Stimulated activated naive CD4-positive, alpha-beta T cell (primary cell): ENCODE measurements at places on chromosomes 11 and 22.

- no peak for DNase-seq
Observed at GRCh38 chr11:14266622-14267021, 92.4 kb downstream of the RRAS2 start.

GRCh38 chr11:91591021-91591420 is 633.6 kb upstream of the FAT3 start:
- DNase-seq, result no peak

DNA sequence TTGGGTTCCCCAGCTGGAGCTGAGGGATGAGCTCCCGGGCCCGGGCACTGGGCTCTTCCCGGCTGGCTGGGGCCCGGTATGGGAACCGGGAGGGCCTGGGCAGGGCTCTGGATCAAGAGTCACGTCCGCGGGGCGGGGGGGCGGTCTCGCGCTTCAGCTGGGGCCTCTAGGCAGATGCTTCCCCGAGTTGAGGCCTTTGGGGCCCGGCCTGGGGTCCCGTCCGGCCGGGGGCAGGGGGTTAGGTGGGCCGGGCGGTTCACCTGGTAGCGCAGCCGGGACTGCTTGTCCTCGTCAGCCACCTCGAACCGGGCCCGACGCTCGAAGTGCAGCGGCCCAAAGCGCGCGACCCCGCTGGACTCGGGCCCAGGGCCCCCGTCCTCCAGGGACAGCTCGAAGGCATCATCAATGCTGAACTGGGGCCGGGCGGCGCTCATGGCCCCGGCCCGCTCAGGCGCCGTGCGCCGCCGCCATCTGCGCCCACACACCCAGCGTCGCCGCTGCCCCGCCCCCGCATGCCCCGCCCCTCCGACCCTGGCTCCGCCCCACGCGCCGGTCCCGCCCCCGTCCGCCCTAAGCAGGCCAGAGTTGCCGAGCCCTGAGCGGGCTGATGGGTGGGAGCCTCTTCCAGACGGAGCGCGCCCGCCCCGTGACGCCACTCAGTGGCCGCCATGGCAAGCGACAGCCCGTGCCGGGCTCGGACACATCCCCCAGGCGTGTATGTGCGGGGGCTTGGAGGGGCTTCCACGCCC is at the start of gene TMEM134:
Gene TMEM134 (minus strand): TSS at position 493 of the 749 bp plus-strand sequence. CDS start 59 bp downstream, at position 434.
- peak; percentile 92 for DNase-seq

- DNase-seq, result no peak
Observed at GRCh38 chr22:31742115-31742514, 7.8 kb downstream of the PRR14L start.

GRCh38 chr11:66371627-66372415 is at the start of gene SLC29A2:
SLC29A2 (minus strand) TSS chr11:66371760; CDS start chr11:66371591, 169 bp downstream.
- peak; percentile 81 for DNase-seq

DNA sequence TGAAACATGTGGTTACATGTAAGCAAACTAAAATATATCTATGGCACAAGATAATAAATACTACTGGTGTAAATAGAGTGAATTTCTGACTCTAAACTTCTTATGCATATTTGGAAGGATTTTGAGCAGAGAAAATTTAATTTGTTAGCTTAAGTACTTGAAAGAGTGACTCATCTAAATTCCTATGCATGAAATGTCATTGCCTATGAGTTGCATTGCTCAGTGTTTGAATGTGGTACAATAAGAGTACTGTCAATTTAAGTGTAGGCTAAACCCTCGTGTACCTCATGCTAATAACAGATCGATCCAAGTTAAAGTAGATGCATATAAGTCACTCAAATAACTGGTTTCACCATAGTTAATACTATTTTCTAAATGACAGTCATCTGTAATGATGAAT is 5.3 kb upstream of the CARD18 start:
- no peak for DNase-seq

- no peak for DNase-seq
Observed at GRCh38 chr22:24128631-24129262, 52.5 kb upstream of the SUSD2 start.

DNA sequence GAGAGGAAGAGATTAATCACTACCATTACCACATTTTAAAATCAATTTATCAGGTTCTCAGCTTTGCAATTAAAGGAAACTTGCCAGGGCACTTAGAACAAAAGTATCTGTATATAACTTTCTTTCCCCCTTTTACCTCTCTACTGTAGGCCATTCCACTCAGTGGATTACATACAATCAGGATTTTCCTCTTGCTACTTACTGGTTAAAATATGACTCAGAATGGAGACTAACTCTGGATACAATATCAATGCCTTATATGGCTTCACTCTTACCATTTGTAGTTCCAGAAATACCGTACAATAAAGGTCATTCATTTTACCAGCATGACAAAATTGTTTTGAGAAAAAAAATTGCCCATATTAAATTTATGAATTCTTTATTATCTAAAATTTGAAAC is 706.8 kb downstream of the KCNA4 start:
- no peak for DNase-seq

- no peak for DNase-seq
Observed at GRCh38 chr11:33086017-33086416, 46.6 kb downstream of the TCP11L1 start.

DNA sequence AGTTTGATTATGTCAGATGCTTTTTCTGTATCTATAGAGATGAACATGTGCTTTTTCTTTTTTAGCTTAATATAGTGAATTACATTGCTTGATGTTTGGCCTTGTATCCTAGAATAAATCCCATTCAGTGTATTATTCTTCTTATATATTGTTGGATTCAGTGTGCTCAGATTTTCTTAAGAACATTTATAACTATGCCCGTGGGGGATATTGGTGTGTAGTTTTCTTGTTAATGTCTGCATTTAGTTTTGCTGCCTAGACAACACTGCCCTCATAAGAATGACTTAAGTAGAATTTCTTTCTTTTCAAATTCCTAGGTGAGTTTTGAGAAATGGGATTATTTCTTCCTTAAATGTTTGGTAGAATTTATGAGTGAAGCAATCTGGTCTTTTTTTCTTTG is 98.5 kb downstream of the TMEM135 start:
- DNase-seq, result no peak

GRCh38 chr11:123286761-123287160 is 91.7 kb upstream of the CLMP start:
- DNase-seq, result no peak

- no peak for DNase-seq
Observed at GRCh38 chr11:109939166-109939810, 153.9 kb upstream of the ZC3H12C start.

GRCh38 chr11:67252831-67253239 is 13.4 kb upstream of the GRK2 start:
- DNase-seq, result no peak

- no peak for DNase-seq
Observed at GRCh38 chr11:121553389-121553788, 100.6 kb upstream of the SORL1-AS1 start.

DNA sequence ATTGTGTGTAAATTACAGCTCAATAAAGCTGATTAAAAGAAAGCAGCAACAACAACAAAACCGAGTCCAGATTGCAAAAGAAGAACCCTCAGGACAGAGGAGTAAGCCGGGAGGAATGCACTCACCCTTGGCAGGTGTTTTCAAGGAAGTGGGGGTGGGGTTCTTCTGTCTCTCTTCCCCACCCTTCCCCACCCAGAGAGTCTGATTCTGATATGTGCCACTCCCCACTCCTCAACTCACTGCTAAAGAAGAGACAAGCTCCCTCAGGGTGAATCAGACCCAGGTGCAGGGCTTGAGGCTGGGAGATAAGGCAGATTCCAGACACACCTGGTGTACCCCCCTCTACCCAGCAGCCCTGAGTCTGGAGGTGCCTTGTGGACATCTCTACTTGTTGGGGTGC is 38.4 kb upstream of the PHF21A start:
- DNase-seq, result no peak

GRCh38 chr11:61893981-61894380 is 2.6 kb upstream of the FADS3 start:
- DNase-seq, result no peak

DNA sequence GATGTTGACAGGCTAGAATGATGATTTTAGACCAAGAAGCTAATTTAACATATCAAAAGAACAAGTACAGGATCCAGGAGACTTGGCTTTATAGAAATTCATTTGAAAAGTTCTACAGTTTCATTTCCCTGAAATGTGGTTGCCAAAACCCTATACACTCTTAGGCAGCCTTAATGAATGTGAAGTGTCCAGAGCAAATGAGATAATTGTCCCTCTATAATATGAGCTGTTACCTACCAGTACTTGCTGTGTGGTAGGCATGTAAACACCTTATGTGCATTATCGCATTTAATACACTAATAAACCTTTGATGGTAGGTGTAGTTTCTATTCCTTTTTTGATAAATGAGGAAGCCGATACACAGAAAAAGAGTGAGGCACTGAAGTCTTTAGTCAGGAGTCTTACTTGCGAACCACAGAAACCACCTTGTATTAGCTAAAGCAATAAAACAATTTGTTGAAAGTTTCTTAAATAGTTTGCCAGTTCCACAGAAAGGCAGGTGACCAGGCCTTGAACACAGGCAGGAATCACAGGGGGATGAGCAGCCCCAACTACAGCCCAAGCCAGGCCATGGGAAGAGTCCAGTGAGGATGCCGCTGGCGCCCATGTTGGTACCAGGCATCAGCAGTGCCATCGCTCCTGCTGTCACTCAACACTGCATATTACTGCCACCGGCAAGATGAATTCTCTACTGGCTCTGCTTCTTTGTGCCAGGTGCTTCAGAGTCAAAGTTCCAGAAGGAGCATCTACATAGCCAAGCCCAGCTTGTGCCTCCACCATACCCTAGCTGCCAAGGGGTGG is 81.7 kb downstream of the SWAP70 start:
- no peak for DNase-seq
